NCI-H1436 (cell line): ENCODE measurements at places on chromosomes 3 and 15.

GRCh38 chr3:128128251-128128650 lies 4.6 kb upstream of the RUVBL1 start:
- no peak for DNase-seq

DNA sequence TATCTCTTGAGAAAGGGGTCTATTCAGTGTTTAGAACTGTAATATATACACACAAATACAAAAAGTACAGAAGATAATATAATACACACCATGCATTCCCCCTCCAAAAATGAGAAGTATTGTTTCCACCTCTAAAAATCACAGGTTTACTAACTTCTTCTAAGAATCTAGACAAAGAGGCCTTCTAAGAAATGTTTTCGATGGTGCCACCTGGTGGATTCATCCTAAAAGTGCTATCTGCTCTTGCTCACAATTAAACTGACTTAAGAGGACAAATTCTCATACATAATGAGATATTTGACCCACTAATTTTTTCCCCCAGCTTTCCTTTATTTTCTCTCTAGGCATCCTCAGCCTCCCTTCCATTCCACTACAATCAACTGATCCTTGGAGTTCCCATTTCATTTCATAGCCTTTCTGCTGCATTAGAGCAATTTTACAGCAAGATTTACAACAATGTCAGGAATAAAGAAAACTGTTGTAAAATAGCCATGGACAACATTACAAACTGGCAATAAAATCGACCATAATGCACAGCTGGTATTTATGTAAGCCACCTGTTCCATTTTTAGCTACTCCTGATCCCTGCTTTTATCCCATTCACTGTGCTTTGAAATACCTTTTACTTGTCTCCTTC lies 124.6 kb downstream of the ARRDC4 start:
- DNase-seq, result no peak

DNA sequence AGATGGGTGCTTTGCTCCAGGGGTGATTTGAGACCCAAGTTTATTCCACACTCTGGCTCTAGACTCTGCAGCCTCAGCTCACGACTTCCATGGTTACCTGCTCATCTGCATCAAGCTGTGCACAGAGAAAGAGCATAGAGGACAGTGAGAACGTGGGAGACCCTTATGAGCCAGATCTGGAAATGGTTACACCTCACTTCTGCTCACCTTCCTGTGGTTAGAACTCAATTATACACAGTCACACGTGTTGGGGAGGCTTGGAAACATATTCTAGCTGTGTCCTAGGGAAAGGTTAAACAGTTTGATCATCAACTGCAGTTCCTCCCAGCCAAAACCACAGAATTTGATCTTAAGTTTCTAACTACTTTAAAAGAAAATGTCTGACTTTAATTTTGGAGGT lies 1.8 kb downstream of the FETUB start:
- no peak for DNase-seq

GRCh38 chr3:189586941-189587663 lies 44.1 kb upstream of the TP63 start:
- DNase-seq, result no peak

GRCh38 chr15:88624156-88624970 lies 3.2 kb downstream of the AEN start:
- no peak for DNase-seq

DNA sequence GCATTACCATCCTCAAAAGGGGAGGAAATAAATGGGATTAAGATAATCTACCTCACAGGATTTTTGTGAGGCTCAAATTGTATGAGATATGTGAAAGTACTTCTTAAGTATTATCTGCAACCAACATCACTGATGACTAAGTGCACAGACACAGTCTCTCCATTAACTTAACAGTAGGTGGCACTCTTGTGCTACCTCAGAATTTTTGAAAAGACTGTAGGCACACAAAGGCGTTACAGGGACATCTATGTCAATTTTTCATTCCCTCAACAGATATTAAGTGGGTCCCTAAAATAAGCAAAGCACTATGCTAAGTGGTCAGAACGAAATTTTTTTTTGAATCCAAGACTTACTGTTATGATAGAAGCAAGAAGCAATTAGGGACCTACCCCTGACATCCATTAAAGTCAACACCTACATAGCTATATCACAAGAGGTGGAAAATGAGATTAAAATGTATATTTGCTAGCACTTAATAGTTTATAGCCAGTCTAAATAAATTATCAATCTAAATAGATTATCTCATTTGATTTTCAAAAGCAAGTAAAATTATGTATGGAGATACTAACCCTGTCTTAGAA lies 52.9 kb downstream of the RYK start:
- peak; percentile 32 for DNase-seq

- no peak for DNase-seq
Measured at GRCh38 chr3:132405609-132406299, 11.5 kb upstream of the DNAJC13 start.

DNA sequence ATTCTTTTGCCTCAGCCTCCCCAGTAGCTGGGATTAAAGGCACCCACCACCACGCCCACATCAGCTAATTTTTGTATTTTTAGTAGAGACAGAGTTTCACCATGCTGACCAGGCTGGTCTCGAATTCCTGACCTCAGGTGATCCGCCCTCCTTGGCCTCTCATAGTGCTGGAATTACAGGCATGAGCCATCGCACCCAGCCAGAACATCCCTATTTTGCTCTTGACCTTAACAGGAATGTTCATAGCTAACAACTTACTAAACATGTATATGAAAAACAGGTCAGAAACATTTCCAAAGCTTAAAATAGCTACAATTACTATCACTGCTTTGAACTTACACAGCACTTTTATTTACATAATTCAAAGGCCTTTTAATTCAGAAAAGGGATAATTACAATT lies 33.7 kb downstream of the UQCC5 start:
- DNase-seq, result no peak

- no peak for DNase-seq
Measured at GRCh38 chr15:83471307-83471866, 24.2 kb downstream of the SH3GL3 start.

DNA sequence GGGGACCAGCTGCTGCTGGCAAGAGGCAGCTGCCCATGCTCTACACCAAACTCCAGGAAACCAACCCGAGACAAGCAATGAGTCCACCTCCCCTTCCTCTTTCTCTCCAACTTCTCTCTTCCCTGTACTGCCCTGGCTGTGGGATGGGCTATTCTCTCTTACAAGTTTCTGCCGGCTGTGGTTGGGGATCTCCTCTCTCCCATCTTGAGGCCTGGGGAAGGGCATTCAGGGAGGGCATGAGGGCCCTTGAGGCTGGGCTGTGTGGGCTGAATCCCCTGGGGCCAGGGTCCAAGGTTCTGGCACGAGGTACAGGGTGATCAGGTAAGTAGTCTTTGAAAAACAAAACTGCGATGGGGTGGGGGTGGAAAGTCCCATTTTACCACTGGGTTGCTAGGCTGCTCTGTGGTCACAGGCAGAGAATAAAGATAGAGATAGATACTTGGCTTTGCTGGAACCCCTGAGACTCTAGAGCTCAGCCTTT lies 32.3 kb upstream of the CTSH start:
- DNase-seq, result no peak

DNA sequence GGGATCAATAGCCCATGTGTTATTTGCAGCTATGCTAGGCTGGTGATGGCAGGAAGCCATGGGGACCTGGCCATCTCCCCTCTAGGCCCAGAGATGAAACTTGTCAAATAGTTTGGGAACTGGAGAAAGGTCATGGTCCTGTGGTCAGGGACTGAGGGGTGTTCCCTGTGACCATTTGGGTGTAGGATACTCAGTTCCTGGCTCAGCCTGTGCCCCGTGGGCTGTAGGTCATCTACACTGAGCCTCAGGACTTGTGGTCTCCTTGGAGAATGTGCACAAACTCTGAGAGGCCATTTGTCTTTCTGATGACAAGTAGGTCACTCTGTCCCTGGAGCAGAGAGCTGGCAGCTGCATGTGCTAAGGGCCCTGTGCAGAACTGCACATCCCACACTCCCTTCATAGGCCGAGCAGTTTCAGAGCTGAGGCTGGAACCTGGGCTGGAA lies 17.5 kb downstream of the GASK1A start:
- DNase-seq, result no peak

- DNase-seq, result peak; percentile 75
Measured at GRCh38 chr3:192825657-192826200, 91.9 kb downstream of the MB21D2 start.

DNA sequence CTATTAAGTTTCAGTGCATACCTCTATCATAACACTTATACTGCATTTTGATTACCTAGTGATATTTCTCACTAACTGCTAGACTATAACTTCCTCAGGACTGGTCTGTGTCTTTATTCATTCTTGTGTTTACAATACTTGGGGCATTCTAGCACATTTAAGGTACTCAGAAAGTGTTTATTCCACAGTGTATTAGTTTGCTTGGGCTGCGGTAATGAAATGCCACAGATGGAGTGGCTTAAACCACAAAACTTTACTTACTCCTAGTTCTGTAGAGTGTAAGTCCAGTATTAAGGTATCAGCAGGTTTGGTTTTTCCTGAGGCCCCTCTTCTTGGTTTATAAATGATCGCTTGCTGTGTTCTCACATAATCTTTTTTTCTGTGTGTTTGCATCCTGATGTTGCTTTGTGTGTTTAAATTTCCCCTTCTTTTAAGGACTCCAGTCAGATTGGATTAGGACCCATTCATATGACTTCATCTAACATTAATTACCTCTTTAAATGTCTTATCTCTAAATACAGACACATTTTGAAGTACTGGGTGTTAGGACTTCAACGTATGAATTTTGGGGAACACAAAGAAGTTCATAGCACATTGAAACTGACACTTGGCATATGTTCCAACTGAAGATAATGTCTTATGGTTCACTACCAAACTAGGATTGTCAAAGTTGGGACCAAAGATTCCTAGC lies 23.9 kb downstream of the RNF111 start:
- DNase-seq, result no peak

- no peak for DNase-seq
Measured at GRCh38 chr3:182276512-182276911, 516.8 kb upstream of the ATP11B start.
